ENCODE measurements at places on chromosomes 6 and 20.

DNA sequence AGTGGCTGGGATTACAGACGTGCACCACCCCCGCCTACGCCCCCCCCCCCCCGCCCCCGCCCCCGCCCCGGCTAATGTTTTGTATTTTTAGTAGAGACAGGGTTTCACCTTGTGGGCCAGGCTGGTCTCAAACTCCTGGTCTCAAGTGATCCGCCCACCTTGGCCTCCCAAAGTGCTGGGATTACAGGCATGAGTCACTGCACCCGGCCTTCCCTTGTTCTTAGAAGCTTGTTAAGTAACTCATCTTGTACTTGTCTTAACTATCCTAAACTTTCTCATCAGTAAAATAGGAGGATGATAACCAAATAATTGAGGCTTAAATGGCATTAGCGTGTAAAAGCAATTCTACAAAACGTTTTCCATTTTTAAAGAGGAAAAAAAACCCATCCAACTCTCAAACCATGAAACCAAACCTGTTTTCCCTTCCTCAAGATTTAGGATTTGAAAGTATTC is 4.2 kb downstream of the CDYL start:
- DNase-seq, result peak; percentile 50

GRCh38 chr6:7315948-7316365 is 3.0 kb upstream of the SSR1 start:
- DNase-seq, result no peak

- DNase-seq, result peak; percentile 5
These were observed 55.4 kb upstream of the SIRPG start for GRCh38 chr20:1712634-1713624.

DNA sequence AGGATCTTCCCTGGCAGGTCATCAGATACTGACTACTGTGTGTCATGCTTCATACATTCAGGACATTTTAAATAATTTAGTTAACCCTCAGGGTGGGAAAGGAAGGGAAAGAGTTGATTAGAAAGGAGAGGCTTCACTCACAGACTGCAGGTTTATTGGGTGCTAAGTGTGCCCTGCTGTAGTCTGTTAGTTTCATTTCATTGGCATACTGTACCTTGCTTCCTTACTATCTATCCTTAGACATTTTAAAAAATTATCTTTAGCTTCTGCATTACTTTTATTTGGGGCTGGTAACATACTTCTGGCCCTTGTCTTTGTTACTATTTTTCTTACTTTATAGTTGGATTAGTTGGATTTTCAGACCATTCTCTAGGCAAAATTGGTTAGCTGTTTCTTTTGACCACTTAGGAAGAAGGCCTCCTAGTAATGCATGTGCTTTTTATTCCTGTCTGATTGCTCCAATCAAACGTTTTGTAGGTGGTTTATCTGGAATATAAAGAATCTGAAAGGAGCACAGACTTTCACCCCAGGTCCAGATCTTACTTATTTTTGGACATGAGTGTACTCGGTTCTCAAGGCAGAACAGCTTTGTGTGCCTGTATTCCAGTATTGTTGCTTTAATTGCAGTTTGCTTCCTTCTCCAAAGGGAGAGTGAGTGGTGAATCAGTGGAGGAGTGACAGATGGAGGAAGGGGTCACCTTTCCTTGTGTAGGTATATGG is 82.7 kb upstream of the PRDM1 start:
- no peak for DNase-seq

DNA sequence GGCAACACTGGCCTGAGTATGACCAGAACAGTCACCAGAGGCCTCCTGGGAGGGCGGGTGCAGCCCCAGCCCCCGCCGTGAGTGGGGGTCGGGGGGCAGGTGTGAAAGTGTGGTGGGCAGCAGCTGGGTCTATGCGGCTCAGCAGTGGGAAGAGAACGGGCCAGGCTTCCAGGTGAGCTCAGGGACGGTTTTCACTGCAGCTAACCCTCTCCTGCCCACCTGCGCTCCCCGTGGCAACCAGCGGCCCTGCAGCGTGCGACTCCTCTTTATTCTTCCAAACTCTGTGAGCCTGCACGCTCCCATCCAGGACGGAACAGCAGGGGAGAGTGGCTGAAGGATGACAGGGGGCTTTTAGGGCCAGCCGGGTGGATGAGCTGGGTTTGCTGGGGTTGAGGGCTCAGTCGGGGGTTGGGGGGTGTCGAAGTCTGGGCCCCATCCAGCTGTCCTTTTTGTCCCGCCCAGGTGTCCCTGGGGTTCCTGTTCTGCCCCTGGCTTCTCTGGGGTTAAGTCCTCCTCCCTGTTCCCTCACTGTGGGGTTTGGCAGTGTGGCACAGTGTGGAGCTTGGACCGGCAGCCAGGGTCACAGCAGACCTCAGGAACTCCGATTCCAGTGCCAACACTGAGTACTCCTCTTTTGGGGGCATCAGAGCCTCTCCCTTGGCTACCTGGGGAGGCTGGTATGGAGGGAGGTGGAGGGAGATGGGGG is 859 bp upstream of the BIRC7 start:
- DNase-seq, result peak; percentile 23

GRCh38 chr6:82022614-82023129 is 224.9 kb downstream of the IBTK start:
- peak; percentile 98 for DNase-seq

DNA sequence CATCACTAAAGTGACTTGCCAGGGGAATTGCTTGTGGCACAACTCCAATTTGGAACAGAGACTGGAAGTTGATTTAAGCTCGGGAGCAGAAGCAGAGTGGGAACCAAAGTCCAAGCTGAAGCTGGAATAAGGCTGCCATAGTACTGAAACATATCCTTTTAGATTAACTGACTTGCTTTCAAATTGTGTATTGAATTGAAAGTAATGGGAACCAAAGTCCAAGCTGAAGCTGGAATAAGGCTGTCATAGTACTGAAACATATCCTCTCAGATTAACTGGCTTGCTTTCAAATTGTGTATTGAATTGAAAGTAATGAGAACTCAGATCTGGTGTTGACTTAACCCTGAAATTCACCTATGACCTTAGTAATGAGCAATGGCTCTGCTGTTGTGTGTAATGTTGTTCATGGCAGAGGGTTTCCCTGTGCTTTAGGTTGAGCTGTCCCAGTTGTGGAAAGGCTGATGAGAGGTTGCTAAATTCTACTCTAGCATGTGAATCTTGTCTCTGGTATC is 40.2 kb downstream of the CENPW start:
- no peak for DNase-seq

DNA sequence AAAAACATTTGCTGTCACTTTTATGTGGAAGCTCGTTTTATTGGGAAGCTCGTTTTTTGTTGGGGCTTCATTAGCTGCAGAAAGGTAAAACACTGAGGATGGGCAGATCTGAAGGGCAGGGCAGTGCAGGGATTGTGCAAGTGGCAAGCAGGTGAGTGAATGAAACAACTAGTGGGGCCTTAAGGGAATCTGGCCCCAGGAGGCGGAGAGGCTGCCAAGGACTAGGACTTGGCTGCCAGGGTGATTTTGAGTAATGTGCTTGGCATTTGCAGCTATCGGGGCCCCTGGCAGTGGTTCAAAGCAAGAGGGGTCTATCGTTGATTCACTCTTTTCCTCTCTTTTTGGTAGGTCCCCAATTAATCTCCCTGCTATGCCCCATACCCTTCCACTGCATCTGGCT is 11.5 kb downstream of the IL22RA2 start:
- DNase-seq, result no peak

DNA sequence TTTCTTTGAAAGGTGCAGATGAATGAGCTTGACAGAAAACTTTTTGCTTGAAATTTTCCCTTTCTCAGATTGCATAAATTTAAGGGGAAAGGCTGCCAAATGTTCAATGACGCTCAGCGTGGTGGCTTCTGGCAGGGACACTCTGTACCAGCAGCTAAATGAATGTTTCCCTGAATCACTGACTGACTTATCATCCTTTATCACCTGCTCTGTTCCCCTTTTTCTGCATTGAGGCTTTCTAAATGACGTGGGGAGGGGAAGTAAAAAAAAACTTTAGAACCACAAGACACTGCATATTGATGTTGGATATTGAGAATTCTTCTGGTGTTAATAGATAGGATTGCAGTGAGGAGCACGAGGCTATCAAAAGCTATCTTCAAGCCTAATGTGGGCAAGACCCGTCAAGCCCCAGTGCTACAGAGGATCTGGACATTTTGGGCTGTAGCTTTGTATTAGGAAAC is 46.9 kb upstream of the ENPP5 start:
- no peak for DNase-seq

DNA sequence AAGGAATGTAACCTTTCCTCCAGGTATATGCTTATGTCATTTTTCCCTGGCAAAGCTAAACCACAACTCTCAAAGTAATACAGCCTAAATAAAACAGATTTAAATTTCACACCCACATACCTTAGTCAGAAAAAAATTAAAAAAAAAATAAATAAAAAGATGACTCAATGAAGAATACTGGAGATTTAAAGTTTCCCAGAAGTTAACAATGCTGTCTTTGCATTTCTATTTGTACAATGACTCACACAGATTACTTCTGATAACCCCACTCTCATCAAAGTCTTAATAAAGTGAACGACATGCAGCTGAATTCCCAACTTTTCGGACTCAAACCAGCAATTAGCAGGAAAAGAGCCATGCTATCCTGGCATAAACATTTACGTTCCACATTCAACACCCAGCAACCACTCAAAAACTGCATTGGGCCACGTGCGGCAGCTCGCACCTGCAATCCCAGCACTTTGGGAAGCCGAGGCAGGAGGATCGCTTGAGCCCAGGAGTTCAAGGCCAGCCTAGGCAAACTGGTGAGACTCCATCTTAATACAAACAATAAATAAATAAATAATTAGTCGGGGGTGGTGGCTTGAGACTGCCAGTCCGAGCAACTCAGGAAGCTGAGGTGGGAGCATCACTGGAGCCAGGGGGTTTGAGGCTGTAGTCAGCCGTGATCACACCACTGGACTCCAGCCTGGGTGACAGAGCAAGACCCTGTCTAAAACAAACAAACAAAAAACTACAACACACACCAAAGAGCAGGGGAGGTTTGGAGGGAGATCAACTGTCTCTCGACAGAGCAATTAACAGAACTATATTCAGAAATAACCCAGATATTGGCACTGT is 130.5 kb downstream of the WDR27 start:
- DNase-seq, result peak; percentile 66

GRCh38 chr20:6756693-6757595 is 10.5 kb upstream of the BMP2 start:
- no peak for DNase-seq

DNA sequence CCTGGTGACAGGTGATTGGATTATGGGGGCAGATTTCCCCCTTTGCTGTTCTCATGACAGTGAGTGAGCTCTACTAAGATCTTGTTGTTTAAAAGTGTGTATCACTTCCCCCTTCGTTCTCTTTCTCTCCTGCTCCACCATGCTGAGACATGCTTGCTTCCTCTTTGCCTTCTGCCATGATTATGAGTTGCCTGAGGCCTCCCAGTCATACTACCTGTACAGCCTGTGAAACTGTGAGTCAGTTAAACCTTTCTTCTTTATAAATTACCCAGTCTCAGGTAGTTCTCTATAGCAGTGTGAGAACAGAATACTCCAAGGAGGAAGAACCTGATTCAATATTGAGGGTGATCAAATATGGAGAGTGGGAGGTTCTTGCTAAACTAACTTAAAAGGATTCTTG is 724.9 kb downstream of the DOK5 start:
- DNase-seq, result peak; percentile 95

GRCh38 chr20:8438748-8439147 is 306.7 kb downstream of the PLCB1 start:
- DNase-seq, result no peak

GRCh38 chr6:68182386-68182785 is 452.7 kb upstream of the ADGRB3 start:
- no peak for DNase-seq

DNA sequence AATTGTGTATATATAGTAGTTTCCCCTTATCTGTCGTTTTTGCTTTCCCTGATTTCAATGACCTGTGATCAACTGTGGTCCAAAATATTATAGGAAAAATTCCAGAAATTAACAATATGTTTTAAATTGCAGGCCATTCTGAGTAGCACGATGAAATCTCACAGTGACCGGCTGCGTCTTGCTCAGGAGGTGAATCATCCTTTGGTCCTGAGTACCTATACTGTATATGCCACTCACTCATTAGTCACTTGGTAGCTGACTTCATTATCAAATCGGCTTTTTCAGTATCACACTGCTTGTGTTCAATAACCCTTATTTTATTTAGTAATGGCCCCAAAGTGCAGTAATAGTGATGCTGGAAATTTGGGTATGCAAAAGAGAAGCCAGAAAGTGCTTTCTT is 728.3 kb upstream of the EYS start:
- peak; percentile 3 for DNase-seq

DNA sequence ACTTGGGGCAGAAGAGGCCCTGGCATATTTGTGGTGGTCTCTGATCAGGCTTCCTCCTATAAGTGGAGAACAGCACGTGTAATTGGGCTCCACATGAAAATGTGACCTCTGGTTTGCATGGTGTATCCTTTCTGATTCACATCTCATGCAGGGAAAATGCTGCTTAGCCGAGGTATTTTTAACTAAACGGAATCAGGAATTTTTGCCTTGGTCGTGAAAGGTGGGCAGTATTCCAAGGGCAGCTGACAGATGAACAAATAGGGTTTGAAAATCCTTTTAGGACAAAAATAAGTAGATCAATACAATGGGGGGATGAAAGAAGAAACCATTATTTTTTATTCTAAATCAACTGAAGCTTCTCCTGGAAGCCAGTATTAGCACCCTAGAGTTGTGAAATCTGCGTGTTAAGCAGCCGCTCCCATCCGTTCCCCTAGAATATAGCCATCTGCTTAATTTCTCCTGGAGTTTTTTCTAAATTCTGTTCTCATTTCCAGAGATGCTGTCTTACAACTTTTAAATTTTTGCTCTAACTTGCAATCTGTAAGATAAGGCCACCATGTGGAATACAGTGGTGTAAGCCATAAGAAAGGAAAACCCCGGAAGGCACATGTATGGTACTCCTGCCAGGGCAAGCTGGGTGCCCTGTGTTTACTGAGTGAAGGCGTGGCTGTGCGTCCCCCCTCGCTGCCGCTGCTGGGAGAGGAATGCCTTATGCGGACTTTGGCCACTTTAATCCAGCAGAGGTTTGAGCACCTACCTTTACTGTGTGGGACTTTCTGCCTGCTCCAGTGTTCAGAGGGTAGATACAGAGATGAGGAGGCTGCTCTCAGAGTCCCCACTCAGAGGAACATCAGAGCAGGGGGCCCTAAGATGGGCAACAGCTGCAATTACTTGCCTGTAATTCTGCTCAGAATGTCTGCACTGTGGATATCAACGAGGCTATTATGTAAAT is 52.4 kb downstream of the SYNJ2 start:
- DNase-seq, result peak; percentile 32

DNA sequence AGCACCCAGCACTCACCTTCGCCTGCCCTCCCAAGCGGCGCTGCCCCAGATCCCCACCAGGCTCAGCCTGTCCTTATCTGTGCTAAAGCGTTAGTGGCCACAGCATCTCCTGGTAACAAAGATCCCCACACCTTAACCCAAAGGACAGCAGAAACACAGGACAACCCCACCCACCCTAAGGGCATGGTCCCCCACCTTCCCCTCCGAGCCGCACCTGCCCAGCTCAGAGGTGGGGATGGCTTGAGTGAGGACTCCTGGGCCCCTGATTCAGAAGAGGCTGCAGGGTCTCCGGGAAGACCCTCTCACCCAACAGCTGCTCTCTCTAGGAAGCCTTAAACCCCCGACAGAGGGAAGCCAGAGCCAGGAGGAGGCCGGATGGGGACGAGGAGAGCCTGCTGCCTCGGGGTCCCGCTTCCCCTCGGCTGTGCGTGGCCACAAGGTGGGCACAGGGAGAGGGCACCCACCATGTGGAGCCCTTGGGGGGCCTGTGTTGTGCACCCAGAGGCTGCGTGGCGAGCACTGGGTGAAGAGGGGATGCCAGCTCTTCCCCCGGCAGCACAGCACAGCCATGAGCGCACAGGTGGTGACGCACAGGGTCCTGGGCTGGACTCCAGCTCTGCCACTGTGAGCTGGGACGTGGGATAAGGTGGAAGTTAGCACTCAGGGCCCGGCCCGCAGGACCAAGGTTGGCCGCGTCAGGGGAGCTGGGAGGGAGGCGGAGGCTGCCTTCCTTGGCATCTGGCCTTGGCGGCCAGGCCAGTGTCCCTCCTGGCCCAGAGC is 31.9 kb upstream of the MRGBP start:
- DNase-seq, result no peak

Measured in bronchial epithelial cell (primary cell).